NCI-H460 (cell line): ENCODE measurements at places on chromosomes 7 and 10. TPM values are rescaled to one million over a fixed set of nuclear protein-coding genes. Genes with fewer than 3 reads are reported as not detected.

DNA sequence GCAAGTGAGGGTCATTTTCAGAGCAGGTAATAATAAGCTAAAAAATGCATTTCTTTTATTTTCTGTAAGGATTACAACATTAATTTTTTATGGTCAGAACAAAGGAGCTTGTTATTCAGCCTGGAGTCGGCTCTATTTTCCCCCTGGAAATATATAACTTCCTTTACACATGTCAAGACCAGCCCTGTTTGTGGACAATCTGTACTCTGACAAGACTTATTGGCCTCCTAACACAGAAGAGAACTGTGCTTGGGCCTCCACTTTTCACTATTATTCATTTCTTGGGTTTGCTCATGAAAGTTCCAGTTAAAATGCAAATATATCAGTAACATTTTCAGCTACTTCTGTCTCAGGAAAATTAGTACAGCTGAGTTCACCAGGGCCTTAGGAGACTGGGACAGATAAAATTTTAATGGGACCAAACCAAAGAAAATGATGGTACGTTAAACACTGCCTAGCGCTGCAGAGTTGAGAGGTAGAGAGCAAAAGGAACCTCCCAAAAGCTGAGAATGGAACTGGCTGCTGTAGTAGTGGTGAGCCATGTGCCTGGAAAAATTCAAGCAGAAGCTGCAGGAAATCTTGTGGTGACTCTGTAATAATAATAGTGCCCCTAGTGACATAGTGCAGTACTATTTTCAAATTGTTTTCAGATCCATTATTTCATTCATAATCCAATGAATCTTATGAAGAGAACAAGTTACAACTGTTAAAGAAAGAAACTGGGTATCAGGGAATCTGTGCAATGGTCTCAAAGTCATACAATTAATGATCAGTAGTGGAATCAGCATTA is 227.2 kb upstream of the KIAA1217 start:
- DNase-seq = no peak

DNA sequence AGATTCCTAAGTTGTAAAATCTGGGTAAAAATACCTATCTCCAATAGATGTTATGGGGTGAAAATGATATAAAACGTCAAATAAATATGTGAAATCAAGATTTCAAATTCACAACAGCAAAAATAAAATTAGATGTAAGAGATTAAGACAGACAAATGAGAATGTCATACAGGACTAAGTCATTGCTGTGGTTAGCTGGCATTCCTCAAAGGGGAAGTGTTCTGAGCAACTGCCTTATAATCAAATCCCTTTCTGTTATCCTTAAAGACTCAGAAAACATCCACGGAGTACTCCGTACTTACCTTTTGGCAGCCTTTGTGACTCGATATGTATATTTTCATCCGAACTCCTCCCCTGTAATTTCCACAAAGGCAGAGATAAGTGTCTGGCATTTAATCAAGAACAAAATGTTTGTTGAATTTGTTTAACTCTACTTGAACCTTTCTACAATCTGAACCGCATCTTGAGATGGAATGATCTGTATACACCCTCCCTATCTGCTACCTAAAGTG is 559.6 kb downstream of the GATA3 start:
- DNase-seq = no peak

- DNase-seq = no peak
These were observed 143.0 kb downstream of the PPP1R3A start for GRCh38 chr7:113775804-113776203.

DNA sequence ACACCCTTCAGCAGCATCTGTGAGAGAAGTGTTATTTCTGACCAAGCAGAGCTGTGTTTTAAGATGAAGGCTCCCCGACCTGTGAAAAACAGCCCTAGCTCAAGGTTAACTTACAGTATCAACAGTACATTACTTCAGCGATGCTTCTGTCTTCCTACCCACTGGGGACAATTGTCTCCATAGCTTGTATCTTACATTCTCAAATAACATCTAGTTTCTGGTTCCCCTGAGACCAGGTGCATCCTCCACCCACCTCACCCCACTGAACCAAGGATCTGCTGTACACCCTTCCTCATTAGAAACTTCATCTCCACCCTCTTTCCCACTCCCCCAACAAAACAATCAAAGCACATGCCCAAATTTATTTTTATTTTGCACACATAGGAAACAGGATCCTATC is 102.0 kb downstream of the VOPP1 start:
- no peak for DNase-seq

DNA sequence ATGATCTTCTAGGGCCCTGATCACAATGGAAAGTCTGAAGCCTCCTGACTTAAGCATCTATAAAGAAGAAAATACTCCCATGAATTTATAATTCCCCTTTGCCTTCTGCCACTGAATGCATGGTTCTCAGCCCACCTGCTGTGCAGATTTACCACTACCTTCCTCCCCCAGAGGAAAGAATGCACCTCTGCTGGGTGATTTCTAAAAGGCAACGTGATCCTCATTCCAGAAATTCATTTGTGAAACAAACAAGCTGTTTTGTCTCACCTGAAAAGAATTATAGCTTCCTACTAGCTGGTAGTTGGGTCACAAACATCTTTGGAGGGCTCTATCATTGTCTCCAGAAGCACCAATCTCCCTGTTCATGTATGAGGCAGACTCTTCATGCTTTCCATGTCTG is 320.2 kb downstream of the CDC14C start:
- no peak for DNase-seq

GRCh38 chr10:50392966-50393718 is 141.8 kb upstream of the ASAH2 start:
- DNase-seq = no peak

- DNase-seq = no peak
These were observed 27.5 kb upstream of the SMARCD3 start for GRCh38 chr7:151275813-151276577.

VSTM2A gene
- total RNA-seq = 0.05 TPM in 1 of 2 replicates, not detected in the other

- DNase-seq = no peak
These were observed 7.5 kb upstream of the KLF14 start for GRCh38 chr7:130741331-130741995.
